ENCODE measurements at places on chromosomes 1 and 21. TPM values are rescaled to one million over a fixed set of nuclear protein-coding genes. Genes with fewer than 3 reads are reported as not detected.

- H3K4me1 ChIP-seq: no peaks in the 10 kb centered on the region
- no peaks in the 10 kb centered on the region for H3K27me3 ChIP-seq
- H3K27ac ChIP-seq: no peak overlapping the region
- no peak overlapping the region for H3K4me3 ChIP-seq
- H3K36me3 ChIP-seq: no peaks in the 10 kb centered on the region
These were observed 40.8 kb downstream of the GLUL start for GRCh38 chr1:182350839-182351238.

- no peaks in the 10 kb centered on the region for H3K27me3 ChIP-seq
- DNase-seq: no peak
- no peak overlapping the region for H3K27ac ChIP-seq
- no peaks in the 10 kb centered on the region for H3K36me3 ChIP-seq
These were observed 323.4 kb downstream of the LTN1 start for GRCh38 chr21:28669321-28669720.

GRCh38 chr1:182392050-182393028 is 749 bp upstream of the GLUL start:
- peak; percentile 91 for DNase-seq
- peak overlapping the region; percentile 68 for H3K4me3 ChIP-seq
- H3K4me1 ChIP-seq: peaks cover 74% of the 10 kb centered on the region
- peaks cover 17% of the 10 kb centered on the region for H3K36me3 ChIP-seq
- H3K27me3 ChIP-seq: no peaks in the 10 kb centered on the region

- H3K4me1 ChIP-seq: peaks cover 61% of the 10 kb centered on the region
- H3K27ac ChIP-seq: peak within 1 kb of the TSS; percentile 98
These were observed at the start of gene WDR26 for GRCh38 chr1:224434691-224435317. TSS of gene WDR26 (minus strand) at chr1:224434797.

GRCh38 chr1:244214009-244214967 is 163.2 kb downstream of the ZBTB18 start:
- H3K4me1 ChIP-seq: no peaks in the 10 kb centered on the region
- H3K4me3 ChIP-seq: no peak overlapping the region
- no peak for DNase-seq
- peak overlapping the region; percentile 28 for H3K27ac ChIP-seq
- H3K27me3 ChIP-seq: no peaks in the 10 kb centered on the region

- peaks cover 4% of the 10 kb centered on the region for H3K4me1 ChIP-seq
- no peaks in the 10 kb centered on the region for H3K36me3 ChIP-seq
- H3K27ac ChIP-seq: no peak overlapping the region
- H3K27me3 ChIP-seq: no peaks in the 10 kb centered on the region
- H3K4me3 ChIP-seq: no peak overlapping the region
These were observed 189.6 kb downstream of the SMYD3 start for GRCh38 chr1:246317332-246318035.

DNA sequence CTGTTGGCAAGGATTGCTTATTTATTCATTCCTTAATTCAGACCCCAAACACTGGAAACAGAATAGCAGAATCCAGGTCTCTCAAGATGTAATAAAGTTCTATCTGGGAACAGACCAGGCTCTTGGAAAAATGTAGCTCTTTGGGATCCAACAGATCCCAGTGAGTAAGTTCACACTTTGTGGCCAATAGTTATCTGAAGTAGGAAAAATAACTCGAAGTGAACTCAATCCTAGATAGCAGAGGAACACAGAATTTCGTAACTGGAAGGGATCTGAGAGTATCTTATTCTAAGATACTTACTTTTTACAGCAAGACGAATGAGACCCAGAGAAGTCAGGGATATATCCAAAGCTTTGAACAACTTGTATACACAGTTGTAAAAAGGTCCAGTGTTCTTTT is 150.7 kb upstream of the CD34 start:
- H3K27me3 ChIP-seq: no peaks in the 10 kb centered on the region
- H3K4me3 ChIP-seq: no peak overlapping the region
- no peak for DNase-seq
- H3K4me1 ChIP-seq: no peaks in the 10 kb centered on the region
- no peaks in the 10 kb centered on the region for H3K36me3 ChIP-seq
- H3K27ac ChIP-seq: no peak overlapping the region

DNA sequence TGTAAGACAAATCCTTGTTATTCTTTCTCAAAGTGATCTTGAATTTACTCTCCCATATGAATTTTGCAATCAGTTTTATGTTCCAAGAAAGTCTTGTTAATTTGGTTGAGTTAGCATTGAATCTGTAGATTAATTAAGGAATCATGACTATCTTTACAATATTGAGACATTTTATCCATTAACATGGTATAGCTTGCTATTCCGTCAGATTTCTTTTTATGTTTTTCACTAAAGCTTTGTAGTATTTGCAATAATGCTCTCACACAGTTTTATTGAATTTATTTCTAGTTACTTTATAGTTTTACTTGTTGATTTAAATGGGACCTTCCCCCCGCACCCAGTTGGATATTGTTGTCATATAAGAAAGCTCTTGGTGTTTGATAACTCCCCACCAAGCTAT is 5.8 kb upstream of the EDARADD start:
- no peaks in the 10 kb centered on the region for H3K36me3 ChIP-seq
- H3K27me3 ChIP-seq: no peaks in the 10 kb centered on the region
- H3K4me3 ChIP-seq: no peak overlapping the region
- H3K4me1 ChIP-seq: no peaks in the 10 kb centered on the region

GRCh38 chr1:64518692-64519481 is 49.0 kb downstream of the CACHD1 start:
- no peaks in the 10 kb centered on the region for H3K27me3 ChIP-seq
- no peaks in the 10 kb centered on the region for H3K36me3 ChIP-seq
- no peak overlapping the region for H3K4me3 ChIP-seq
- no peak overlapping the region for H3K27ac ChIP-seq

- peaks cover 7% of the 10 kb centered on the region for H3K4me1 ChIP-seq
- no peaks in the 10 kb centered on the region for H3K27me3 ChIP-seq
- no peaks in the 10 kb centered on the region for H3K36me3 ChIP-seq
- no peak overlapping the region for H3K4me3 ChIP-seq
These were observed 101.4 kb downstream of the CC2D1B start for GRCh38 chr1:52264530-52265115.

GRCh38 chr1:202807451-202807925 is 733 bp downstream of the KDM5B start:
- DNase-seq: peak; percentile 87
- peak overlapping the region; percentile 93 for H3K4me3 ChIP-seq
- peaks cover 78% of the 10 kb centered on the region for H3K4me1 ChIP-seq
- no peaks in the 10 kb centered on the region for H3K27me3 ChIP-seq
- no peaks in the 10 kb centered on the region for H3K36me3 ChIP-seq
- H3K27ac ChIP-seq: peak overlapping the region; percentile 87

DNA sequence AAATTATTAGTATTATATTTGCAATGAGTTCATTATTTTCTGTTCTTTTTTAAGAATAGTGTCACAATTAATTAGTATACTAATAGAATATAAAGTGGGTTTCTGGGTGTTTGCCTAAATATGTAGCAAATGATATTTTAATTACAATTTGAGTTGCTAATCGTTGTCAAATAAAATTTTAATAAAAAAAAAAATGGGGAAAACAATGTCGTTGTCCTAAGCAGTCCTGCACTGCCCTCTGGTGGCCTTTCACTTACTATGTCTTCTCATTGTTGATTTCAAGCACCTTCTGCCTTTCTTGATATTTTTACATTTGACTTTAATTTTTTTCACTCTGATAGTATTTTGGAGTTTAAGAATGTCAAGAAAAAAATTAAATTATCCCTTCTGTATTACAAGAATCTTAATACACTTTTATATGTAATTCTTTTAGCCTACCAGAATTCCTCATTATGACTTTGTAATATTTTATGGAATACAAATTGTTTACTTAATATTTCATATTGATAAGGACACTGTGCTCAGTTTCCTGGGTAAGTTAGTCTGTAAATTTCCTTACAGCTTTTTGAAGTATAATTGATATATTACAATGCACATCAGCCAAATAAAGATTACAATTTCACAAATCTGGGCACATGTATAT is 104.5 kb upstream of the FMN2 start:
- no peak overlapping the region for H3K27ac ChIP-seq
- no peak for DNase-seq
- H3K4me1 ChIP-seq: no peaks in the 10 kb centered on the region
- H3K27me3 ChIP-seq: no peaks in the 10 kb centered on the region

DNA sequence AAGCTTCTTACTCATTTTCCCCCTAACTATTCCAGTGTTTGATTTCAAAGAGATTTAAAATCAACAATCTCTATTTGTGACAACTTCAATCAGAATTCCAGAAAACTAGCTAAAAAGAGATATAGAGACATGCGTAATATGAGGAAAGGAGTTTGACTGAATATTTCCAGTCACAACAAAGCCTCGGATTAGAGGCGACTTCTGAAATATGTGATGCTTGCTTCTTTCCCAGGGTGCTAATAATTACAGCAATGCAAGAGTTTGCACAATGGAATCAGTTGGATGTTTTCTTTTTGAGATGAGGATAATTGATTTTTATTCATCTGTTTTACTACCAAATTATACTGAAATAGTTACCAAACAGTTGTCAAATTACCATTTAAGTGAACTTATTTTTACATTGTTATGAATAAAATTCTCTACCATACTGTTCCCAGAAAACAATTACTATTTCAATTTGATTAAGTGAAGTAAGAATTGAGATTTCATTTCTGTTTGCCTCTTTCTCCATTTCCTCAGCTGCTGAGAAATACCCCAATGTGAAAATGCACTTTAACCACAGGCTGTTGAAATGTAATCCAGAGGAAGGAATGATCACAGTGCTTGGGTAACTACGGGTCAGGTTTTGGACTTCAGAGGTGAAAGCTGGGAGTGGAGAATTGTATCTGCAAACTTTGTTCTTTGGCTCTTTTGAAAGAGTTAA is 28.1 kb downstream of the KMO start:
- DNase-seq: no peak
- no peaks in the 10 kb centered on the region for H3K36me3 ChIP-seq
- no peaks in the 10 kb centered on the region for H3K27me3 ChIP-seq
- no peak overlapping the region for H3K27ac ChIP-seq
- H3K4me1 ChIP-seq: no peaks in the 10 kb centered on the region

DNA sequence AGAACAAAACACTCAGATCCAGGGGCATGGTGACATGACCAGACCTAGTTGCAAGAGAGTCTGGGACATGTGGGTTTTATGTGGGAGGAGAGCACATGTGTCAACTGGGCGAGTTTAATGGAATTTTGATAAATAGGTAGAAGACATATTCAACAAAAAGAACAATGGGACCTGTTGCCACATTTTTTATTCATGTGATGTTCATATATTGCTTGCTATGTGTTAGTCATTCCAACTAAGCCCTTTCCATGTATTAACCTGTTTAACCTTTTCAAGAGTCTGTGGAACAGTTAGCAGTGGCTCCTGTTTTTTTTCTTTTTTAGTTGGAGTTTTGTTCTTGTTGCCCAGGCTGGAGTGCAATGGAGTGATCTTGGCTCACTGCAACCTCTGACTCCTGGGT is 30.1 kb upstream of the CSF3R start:
- H3K4me3 ChIP-seq: no peak overlapping the region
- H3K27ac ChIP-seq: no peak overlapping the region
- no peaks in the 10 kb centered on the region for H3K27me3 ChIP-seq
- H3K36me3 ChIP-seq: no peaks in the 10 kb centered on the region
- peaks cover 11% of the 10 kb centered on the region for H3K4me1 ChIP-seq

- no peak for DNase-seq
- H3K27ac ChIP-seq: no peak overlapping the region
- no peak overlapping the region for H3K4me3 ChIP-seq
These were observed 284.2 kb downstream of the ZNF648 start for GRCh38 chr1:181777286-181777685.

GRCh38 chr21:14591377-14591776 is 45.3 kb upstream of the SAMSN1 start:
- no peak overlapping the region for H3K4me3 ChIP-seq
- peak overlapping the region; percentile 91 for H3K27ac ChIP-seq
- H3K4me1 ChIP-seq: peaks cover 36% of the 10 kb centered on the region
- no peaks in the 10 kb centered on the region for H3K36me3 ChIP-seq

DNA sequence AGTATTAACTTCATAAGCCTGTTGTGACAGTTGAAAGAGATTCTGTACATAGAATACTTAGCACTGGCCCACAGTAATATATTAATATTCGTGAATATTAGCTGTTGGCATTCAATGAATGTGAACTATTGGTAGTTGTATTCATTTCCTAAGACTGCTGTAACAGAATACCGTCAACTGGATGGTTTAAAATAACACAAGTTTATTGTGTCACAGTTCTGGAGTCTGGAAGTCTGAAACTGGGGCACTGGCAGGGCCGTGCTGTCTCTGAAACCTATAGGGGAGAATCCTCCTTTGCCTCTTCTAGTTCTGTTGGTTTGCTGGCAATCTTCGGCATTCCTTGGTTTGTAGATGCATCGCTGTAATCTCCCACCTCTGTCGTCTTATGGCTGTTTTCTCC is 47.5 kb downstream of the OLFML3 start:
- no peaks in the 10 kb centered on the region for H3K36me3 ChIP-seq
- no peak overlapping the region for H3K4me3 ChIP-seq
- no peaks in the 10 kb centered on the region for H3K4me1 ChIP-seq
- H3K27me3 ChIP-seq: no peaks in the 10 kb centered on the region
- DNase-seq: no peak

DNA sequence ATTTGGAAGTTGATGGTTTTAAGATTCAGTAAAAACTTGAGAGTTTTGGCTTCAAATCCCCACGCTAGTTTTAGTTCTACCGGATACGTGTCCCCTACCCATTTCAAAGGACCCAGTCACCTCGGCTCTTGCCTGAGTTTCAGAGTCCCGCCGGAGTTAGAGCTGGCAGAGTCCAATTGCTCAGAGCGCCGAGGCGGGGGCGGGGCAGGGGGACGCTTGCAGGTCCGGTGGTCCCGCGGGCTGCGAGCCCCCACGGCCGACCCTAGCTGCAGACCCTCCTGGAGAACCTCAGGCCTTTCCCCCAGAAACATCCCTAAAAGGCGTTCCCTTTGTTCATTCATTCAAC is 765 bp upstream of the VPS45 start:
- H3K36me3 ChIP-seq: no peaks in the 10 kb centered on the region
- peak overlapping the region; percentile 66 for H3K4me3 ChIP-seq
- H3K27ac ChIP-seq: peak overlapping the region; percentile 93
- DNase-seq: peak; percentile 85
- H3K4me1 ChIP-seq: peaks cover 36% of the 10 kb centered on the region

GRCh38 chr1:228511546-228512445 is 24.6 kb downstream of the RNF187 start:
- DNase-seq: peak; percentile 27
- no peaks in the 10 kb centered on the region for H3K36me3 ChIP-seq
- H3K4me3 ChIP-seq: no peak overlapping the region
- no peaks in the 10 kb centered on the region for H3K4me1 ChIP-seq
- no peak overlapping the region for H3K27ac ChIP-seq

- H3K4me3 ChIP-seq: no peak overlapping the region
- no peak overlapping the region for H3K27ac ChIP-seq
- H3K36me3 ChIP-seq: no peaks in the 10 kb centered on the region
- H3K27me3 ChIP-seq: no peaks in the 10 kb centered on the region
- H3K4me1 ChIP-seq: no peaks in the 10 kb centered on the region
These were observed 23.5 kb downstream of the CYP4B1 start for GRCh38 chr1:46822248-46822826.

S100A7 gene
- polyA plus RNA-seq: not detected

BTBD19 gene
- polyA plus RNA-seq: 1.1 TPM

FAM89A gene
- 16.2 TPM for polyA plus RNA-seq

IL19 gene
- not detected for polyA plus RNA-seq

GBP5 gene
- polyA plus RNA-seq: 16.0 TPM

LCE3A gene
- polyA plus RNA-seq: not detected

ZMYND12 gene
- polyA plus RNA-seq: 1.5 TPM

ERMAP gene
- 3.0 TPM for polyA plus RNA-seq

TRIM63 gene
- polyA plus RNA-seq: 0.33 TPM

UTS2 gene
- polyA plus RNA-seq: 0.71 TPM

C1QC gene
- polyA plus RNA-seq: 283 TPM

All from spleen (tissue), 13 donors.